ENCODE measurements at places on chromosomes 12 and 14.

- DNase-seq = no peak
These were observed 290.9 kb downstream of the PPFIA2 start for GRCh38 chr12:81468206-81468605.

DNA sequence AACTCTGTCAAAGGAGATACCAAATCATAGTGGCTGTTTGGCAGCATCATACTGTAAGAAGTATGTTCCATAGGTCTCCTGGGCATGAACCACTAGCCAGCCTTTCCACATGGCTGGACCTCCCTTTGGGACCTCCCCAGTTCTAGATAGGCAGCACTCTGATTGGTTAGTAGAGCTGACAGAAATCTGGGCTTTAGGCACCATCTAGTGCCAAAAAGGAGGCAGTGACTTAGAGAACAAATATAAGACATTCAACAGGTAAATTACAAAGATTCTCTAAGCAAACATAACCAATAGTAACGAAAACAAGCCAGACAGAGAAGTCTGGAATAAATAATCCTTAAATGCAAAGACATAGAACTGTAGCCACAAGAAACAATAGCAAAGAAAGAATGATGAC lies 148.0 kb upstream of the PDE3A start:
- DNase-seq = no peak

GRCh38 chr12:26723379-26724308 lies 109.3 kb downstream of the ITPR2 start:
- DNase-seq = no peak

- DNase-seq = no peak
These were observed 21.6 kb downstream of the TRPV4 start for GRCh38 chr12:109811624-109811995.

DNA sequence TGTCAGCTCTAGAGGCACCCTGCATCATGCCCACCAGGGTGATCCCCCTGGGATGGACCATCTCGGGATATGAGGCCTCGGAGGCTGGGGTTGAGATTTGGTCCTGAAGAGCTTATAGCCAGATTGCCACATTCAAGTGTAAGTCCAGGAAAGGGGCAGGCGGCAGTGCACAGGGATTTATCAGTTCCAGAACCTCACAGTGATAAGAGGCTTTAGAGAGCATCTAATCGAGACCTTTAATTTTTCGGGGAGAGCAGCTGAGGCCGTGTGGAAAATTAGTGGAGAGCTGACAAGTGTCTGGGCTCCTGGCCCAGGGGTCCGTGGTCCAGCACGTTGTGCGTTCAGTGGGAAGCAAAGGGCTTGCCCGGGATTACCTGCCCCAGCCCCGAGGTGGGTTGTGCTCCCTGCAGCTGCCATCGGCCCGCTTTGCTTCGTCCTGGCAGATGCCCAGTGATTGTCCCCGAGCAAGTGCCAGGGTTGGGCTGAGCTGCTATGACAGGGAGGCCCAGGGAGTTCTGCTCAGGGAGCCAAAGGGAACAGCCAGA lies 52.1 kb downstream of the C14orf132 start:
- no peak for DNase-seq

GRCh38 chr12:58346032-58346632 lies 404.8 kb downstream of the ATP23 start:
- no peak for DNase-seq

GRCh38 chr14:58826845-58827686 lies 189.3 kb downstream of the DACT1 start:
- DNase-seq = no peak

GRCh38 chr14:68251769-68252100 lies 432.2 kb downstream of the RAD51B start:
- DNase-seq = no peak

GRCh38 chr12:4809013-4809448 lies 88.8 kb downstream of the GALNT8 start:
- DNase-seq = no peak

- no peak for DNase-seq
These were observed 545 bp upstream of the GALNT9 start for GRCh38 chr12:132329720-132330548.

DNA sequence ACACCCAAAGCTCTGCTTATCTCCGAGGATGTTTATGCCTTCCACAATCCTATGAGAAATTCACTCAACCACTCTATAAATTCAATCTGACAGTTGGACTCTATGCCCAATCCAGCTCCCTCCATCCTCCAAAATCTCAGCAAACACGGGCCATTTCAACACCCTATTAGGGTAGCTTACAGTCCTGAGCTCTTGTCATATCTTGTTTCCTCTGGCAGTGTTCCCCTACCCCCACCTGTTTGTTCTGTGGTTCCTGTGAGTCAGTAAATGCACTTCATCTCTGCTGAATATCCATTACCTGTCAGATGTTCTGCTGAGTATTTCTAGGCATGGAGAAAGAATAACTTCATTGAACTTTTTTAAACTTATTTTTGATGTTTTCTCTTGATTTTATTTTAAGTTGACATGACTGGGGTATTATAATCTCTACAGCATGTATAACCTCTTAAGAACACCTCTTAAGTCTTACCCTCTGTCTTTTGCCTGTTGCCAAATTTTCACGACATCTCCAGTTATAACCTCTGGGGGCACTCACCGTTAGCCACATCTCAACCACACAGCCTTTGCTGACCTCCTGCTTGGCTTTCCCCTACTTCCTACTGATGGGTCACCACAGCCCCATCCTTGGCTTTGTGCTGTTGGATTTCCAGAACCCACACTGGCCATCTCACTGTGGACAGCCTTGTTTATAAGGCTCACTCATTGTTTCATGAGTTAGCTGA lies 317.0 kb upstream of the TMPO start:
- no peak for DNase-seq

DNA sequence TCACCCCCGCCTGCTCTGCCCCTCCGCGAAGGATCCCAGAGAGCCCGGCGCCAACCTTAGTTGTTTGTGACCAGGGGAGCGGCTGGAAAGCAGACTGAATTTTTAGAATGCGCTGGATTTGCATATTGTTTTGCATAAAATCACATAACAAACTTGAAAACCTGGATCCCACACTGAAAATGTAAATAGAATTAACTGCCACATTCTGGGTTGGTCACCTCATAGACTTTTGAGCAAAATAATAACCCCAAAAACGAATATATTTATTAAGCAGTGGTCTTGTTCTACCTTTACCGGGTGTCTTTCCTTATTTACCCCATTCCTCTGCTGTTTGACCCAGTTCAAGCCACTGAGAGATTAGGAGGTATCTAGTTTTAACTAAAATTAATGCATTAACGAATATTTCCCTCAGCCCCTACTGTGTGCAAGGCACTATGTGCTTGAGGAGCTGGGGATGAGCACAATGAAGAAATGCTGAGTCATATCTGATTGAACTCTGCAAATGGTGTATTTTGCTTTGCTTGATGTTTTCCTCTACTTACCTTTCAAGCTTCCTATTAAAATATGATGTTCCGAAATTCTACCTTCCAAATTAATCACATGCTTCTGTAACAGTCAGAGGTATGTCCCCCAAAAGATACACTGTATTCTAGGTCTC lies 438 bp upstream of the EGLN3 start:
- no peak for DNase-seq

- no peak for DNase-seq
These were observed 273.5 kb upstream of the SOX5 start for GRCh38 chr12:24222968-24223367.

DNA sequence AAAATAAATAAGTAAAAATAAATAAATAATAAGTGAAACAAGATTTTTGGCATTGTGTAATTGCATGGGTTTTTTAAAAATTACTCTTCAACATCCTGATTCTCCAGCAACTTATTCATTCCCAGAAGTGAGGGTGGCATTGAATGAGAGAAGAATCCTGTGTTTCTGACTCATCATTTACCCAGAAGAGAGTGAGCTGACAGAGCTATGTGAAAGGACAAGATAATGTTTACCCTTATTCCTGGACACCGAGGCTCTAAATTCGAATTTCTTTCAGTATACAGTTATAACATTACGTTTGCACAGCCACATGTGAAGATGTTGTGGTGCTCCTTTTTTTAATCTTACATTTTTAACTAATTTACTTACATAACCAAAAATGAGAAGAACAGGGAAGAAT lies 36.4 kb downstream of the BBS10 start:
- DNase-seq = no peak

- no peak for DNase-seq
These were observed 36.9 kb upstream of the AP4S1 start for GRCh38 chr14:30988509-30988908.

GRCh38 chr12:116551151-116551550 lies 8.0 kb upstream of the MAP1LC3B2 start:
- no peak for DNase-seq

DNA sequence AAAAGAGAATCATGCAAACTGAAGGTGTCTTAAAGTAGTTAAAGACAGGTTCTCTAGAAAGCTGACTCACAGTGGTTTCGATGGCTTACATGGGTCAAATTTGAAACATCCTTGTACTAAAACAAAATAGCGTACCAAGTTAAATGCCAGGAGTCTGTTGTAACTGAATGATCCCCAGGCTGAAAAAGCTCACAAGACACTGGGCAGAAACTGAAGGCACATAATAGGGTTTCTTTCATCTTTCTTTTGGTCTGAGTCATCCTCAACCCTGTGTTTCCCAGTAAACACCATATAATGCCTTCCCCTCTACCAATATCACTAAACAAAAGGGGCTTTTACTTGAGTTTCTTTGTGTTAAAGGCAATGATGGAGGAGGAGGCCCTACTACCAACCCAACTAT lies 12.8 kb downstream of the ZFYVE1 start:
- DNase-seq = no peak

GRCh38 chr12:5945071-5946008 lies at the start of gene ANO2:
Gene ANO2 (minus strand): TSS chr12:5945259. CDS start chr12:5945217, 42 bp downstream.
- no peak for DNase-seq

GRCh38 chr12:61993734-61994345 lies 266.4 kb upstream of the USP15 start:
- no peak for DNase-seq

DNA sequence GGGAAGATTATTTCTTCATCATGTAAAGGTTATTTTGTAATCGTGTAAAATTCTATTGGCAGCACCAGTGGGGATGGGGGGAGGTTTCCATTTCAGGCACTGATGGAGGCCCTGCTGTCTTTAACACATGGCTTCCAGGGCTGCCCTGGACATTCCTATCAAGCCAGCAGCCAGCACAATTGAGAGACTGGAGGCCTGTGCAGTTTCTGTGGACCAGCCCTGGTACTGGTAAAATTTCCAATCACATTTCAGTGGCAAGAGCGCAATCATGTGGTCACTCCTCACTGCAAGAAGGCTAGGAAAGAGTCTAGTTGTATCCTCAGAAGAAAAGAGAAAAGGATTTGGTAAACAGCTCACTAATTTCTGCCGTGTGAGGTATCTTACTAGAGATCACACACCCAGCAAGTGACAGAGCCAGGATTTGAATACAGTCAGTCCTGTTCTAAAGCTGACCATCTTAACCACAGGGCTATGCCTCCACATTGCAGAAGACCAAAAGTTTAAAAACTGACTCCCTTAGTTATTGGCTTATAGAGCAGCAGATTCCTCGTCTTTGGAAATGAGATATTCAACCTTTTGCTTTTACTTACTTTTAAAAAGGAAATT lies 179.4 kb upstream of the ARHGAP5 start:
- DNase-seq = no peak

- DNase-seq = no peak
These were observed 458.4 kb upstream of the RGS6 start for GRCh38 chr14:71473843-71474242.

DNA sequence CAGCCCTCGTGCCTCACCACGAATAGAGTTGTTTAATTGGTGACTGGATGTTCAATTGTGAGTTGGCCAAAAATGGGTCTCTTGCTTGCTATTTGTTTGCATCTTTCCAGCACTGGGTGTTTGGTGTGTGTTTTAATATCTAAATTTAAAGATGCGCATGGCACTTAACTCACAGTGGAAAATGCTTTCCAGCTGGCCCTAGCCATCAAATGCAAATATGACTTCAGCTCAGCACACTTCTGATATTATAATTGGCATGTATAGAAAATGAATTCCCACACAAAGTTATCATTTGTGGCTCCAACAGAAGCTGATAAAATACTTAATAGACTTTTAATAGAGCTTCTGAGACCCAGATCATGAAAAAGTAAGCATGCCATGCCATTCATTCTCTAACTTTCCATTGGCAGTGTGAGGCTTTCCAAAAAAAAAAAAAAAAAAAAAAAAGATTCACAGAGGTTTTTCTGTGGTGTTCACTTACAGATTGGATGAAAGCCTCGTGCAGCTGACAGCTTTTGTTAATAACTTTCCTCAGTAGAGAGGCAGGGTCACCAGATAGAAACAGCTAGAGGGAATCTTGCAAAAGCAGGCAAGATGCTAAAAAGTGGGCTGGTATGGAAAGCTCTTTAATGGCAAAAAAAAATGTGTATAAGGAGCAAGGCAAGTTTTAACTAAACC lies 425.2 kb downstream of the GALC start:
- no peak for DNase-seq

GRCh38 chr14:56120091-56120691 lies 2.0 kb downstream of the PELI2 start:
- DNase-seq = no peak

DNA sequence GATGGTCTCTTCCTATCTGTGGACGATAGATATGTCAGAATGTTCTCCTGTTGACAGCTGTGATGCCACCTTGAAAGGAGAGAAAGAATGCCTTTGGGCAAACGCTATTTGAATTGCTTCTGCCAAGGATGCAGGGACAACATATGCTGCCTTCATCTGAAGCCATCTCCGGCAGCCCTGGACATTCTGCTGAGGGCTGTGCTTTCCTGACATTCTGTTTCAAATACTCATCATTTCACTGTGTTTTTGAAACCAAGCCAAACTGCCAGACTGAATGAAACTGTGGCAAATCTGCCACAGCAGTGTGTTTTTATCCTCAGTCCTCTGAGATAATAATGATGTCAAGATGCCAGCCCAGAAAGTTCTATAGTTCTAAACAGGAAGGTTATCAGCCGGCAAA lies 85.8 kb upstream of the BCAT1 start:
- no peak for DNase-seq

GRCh38 chr12:2267703-2268470 lies 215.1 kb downstream of the CACNA1C start:
- no peak for DNase-seq

DNA sequence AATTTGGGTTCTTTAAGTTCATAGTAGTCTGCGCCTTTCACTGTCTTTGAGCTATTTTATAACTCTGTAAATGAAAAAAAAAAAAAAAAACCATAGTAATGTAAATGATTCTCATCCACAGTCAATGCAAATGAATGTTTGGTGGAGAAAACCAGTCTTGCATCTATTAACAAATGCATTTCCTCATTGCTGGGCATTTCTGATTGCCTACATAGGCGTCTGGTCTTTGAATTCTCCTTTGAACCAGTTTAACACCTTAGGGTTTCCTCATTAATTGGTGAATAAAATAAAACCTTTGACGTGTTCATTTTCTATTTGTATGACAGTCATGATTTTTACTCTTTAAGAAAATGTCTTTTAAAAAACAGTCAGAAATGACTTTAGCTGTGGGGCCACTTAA lies 114.8 kb downstream of the C12orf75 start:
- no peak for DNase-seq

GRCh38 chr12:3662521-3662921 lies 90.4 kb downstream of the CRACR2A start:
- DNase-seq = no peak
